CD4-positive, alpha-beta T cell treated with Interleukin-2 at 100 ng/mL for 4 hours (primary cell): ENCODE measurements at places on chromosomes 13 and 19.

- DNase-seq, result no peak
These were observed 49.9 kb downstream of the KCTD12 start for GRCh38 chr13:76836311-76836710.

DNA sequence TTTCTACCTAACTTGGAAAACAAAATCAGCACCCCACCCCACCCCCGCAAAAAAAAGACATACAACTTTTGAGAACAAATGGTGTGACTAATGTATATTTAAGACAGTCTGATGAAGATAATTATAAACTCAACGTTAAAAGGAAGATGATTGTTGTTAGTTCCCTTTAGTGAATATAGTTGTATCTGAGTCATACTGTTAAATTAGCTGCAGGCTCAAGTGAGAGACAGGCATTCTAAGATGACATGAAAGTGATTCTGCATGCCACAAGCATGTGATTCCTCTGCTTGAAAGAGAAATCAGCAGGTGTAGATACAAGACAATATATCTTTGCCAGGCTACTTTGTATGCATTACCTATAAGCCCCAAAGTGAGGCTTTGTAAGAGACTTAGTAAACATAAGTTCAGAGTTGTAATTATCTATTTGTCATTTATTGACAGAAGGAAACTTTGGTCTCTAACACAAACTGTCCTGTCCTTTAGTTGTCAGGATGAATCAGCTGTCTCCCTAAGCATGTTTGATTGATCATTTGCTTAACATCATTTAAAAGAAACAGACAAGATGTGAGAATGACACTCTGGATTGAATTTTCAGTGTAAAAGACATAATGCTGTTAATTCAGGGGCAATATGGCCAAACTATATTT is 319.4 kb upstream of the HTR2A start:
- no peak for DNase-seq

GRCh38 chr13:45464141-45464686 is 525 bp upstream of the COG3 start:
- no peak for DNase-seq

DNA sequence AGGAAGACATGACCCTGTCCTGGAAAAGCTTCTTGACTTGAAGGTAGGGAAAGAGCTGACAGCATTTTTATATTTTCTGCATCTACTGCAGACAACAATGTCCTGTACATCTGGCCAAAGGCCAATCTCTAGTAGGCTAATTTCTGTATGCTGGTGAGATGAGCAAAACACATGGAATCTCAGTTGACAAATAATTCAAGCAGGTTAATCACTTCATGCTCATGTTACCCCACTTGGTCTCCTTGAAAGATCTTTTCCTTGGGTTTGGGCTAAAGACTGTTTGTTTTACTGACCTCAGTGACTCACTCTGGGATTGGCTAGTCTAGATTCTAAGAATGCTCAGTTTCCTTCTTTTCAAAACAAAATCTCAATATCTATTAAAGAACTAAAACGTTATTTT is 298.8 kb downstream of the LMO7 start:
- DNase-seq, result no peak

DNA sequence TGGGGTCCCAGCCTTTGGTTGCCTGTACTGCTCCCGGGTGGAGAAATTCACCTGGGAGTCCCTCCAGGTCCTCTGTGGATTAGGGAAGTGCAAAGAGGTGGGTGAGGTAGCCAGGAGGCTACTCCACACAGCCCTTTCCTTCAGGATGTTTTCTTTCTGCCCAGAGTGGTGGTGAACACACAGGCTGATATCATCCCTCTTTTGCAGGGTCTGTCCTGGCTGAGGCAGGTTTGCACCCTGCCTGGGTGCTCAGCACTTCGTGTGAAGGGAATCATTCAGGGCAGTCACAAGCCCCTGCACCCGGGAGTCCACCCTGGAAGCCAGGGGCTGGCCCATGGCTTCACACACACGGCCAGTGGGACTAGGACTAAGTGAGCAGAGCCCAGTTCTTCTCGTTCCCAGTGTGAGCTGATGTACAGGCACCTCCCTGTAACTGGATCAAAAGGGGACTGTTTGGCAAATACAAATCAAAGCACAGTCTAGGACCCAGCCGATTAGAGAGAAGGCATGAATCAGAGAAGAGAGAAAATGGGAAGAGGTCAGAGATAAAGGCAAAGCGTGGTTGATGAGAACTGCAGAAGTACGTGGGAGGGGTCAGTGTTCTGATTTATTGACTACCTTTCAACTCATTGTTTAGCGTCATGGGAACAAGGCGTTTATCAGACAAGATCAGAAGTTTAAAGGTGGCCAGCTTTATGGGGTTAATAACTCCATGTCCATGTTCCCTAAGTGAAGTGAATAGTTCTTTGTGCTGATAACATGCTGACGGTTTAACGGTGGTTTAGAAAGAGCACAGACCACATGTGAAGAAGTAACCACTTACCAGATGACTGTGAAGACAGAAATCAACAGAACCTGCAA is 30.4 kb upstream of the SPATA13 start:
- DNase-seq, result no peak

GRCh38 chr13:72246396-72246795 is 379.4 kb upstream of the DACH1 start:
- DNase-seq, result no peak

GRCh38 chr19:6062274-6062673 is 48.0 kb downstream of the RFX2 start:
- peak; percentile 45 for DNase-seq

DNA sequence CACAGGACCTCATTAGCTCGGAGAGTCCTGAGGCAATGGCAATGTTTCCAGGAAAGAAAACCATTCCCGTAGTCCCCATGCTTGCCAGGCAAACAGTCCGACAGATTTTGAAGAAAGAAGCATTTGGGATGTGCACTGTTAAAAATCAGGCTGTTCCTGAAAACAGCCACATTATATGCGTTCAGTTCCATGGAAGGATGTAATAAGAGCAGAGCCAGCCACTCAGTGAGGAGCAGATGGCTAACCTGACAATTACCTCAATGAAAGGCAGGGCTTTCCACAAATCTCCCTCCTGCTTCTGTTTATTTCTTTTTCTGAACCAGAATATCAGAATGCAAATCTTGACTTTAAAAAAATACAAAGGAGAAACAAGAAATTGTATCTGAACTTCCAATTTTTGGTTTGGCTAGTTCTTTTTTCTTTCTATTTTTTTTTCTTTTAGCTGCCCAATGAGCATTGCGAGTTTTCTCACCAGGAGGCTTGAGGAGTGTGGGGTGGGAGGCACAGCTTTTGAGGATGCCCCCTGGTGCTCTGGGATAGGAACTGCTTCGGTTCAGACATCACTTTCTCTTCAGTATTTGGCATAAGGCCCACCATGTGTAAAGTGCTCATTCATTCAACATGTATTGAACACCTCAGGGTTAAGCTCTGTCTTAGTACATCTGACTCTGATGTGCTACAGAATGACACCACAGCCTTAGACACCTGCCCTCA is 124.2 kb downstream of the TBC1D4 start:
- DNase-seq, result peak; percentile 66

DNA sequence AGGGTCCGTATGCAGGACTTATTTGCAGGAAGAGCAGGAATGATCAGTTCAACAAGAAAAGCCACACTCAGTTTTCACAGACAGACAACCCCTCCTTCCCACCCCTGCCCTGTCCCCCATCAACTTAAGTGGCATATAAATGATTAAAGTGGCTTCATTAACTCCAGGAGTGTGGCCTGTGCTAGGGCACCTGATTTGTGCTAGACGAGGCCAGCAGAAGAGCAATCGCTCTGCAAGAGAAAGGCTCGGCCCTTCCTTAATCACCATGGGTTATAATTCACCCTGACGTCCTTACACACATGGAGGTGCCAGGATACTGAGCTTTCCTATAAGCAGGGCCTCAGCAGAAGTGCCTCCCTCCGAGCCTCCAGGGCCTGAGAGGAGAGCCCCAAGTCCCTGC is 14.6 kb downstream of the C19orf12 start:
- no peak for DNase-seq

DNA sequence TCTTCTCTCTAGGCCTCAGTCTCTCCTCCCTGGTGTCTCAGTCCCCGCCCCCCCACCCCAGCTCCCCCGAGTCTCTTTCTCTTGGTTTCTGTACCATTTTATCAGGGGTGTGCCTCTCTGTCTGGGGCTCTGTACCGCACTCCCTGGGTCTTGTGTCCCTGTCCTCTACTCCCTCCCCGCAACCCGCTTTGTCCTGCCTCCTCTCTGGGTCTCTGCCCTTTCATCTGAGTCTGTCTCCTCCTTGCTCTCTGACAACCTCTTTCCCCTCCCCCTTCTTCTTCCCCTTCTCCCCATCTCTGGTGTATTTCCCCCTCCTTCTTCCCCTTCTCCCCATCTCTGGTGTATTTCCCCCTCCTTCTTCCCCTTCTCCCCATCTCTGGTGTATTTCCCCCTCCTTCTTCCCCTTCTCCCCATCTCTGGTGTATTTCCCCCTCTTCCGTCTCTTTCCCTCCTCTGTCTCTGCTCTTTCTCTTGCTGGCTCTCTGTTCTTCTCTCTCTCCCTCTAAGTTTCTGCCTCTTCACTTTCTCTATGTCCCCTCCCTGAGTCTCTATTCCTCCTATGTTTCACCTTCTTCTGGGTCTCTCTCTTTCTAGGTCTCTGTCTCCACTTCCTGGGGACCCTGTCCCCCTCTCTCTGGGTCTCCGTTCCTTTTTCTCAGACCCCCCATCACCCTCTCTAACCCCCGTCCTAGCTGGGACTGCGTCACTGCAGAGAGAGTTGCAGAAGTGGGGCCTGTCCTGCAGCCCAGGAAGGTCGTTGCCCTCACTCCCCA is 2.2 kb upstream of the KCNC3 start:
- no peak for DNase-seq

DNA sequence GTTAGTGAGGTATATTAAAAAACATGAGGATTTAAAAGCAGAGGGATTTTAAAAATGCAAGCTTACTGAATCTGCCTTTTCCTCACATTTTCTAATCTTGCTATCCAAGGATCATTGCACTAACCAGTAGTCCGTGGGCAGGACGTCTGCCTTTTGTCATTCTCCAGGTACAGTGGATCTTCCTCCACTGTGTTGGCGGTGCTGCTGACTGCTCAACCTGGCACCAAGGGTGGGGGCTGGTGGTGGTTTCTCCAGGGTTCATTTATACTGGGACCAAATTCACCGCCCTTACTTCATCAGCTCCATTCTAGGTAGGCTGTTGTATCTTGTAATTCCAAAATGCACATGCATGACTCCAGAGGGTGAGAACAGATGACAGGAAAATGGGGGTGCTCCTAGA is 169.3 kb downstream of the STK24 start:
- no peak for DNase-seq

GRCh38 chr19:38649305-38650171 is 2.1 kb downstream of the ACTN4 start:
- no peak for DNase-seq

GRCh38 chr13:38713046-38713445 is 26.2 kb downstream of the FREM2 start:
- DNase-seq, result no peak

- DNase-seq, result no peak
These were observed 31.0 kb upstream of the KATNAL1 start for GRCh38 chr13:30338331-30338851.

GRCh38 chr13:74217811-74218210 is 83.6 kb upstream of the KLF12 start:
- DNase-seq, result no peak

GRCh38 chr19:850221-850978 is 1.7 kb upstream of the ELANE start:
- no peak for DNase-seq

- peak; percentile 48 for DNase-seq
These were observed 366.4 kb downstream of the KLF12 start for GRCh38 chr13:73767747-73768315.

GRCh38 chr13:30870049-30870884 is 35.8 kb upstream of the MEDAG start:
- DNase-seq, result no peak

DNA sequence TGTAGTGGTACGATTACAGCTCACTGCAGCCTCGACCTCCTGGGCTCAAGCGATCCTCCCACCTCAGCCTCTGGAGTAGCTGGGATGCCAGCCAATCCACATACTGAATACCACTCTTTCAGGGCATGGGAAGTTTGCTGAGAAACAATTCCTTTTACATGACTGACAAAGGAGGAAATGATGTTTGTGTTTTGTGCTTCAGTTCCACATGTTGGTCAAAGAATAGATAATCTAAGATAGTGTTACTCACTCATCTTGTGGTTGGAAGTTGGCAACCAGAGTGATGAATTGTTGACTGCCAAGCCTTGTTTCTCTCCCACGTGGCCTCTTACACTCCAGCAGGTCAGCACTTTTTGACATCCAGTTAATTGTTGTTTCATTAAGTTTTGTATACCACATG is 7.6 kb downstream of the MBD3L2B start:
- DNase-seq, result peak; percentile 15

GRCh38 chr19:29943615-29944014 is 1.6 kb downstream of the URI1 start:
- no peak for DNase-seq

DNA sequence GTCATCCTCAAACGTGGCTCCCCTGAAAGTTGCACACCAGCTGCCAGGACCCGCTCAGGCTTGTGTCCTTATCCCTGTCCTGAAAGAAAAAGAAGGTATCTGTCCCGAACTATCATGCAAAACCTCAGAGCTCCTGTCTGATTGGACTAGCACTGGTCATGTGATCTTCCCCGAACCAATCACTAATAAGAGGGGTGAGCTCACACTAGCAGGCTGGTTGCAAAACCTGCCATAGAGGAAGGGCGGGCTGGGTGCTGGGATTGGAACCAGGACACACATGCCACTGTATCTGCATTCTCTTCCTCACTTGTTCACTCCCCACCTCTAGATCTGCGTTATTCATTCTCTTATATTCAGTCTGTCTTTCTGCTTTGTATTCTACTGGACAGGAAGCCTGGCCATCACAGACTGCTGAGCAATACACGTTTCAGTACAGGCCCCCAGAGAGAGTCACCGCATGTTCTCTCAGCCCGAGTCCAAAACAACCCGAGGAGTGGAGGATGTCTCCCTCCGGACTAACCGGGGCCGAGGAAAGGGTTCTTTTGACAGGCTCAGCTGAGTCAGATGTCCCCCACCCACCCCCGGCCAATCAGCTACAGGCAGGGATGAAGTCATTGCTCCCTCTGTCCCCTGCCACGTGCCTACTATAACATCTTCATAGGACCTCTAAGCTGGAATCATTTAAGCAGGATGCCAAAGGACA is 97.7 kb downstream of the SIPA1L3 start:
- DNase-seq, result peak; percentile 10

- no peak for DNase-seq
These were observed 38.4 kb downstream of the DACH1 start for GRCh38 chr13:71828564-71828963.

DNA sequence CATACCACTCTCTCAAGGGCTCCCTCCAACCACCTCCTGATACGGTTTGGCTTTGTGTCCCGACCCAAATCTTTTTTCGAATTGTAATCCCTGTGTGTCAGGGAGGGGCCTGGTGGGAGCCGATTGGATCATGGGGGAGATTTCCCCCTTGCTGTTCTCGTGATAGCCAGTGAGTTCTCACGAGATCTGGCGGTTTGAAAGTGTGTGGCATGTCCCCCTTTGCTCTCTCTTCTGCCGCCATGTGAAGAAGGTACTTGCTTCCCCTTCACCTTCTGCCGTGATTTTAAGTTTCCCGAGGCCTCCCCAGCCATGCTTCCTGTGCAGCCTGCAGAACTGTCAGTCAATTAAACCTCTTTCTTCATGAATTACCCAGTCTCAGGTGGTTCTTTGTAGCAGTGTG is 34.7 kb upstream of the SLC15A1 start:
- no peak for DNase-seq
